ENCODE measurements at places on chromosomes 5 and 9. TPM values are rescaled to one million over a fixed set of nuclear protein-coding genes. Genes with fewer than 3 reads are reported as not detected.
A peak's percentile ranks its signal among the peaks of the same experiment; 100 is the strongest.

The GGTA1 gene
- 7.9 TPM for total RNA-seq

The GCNT4 gene
- 22.9 TPM for total RNA-seq

The HACD4 gene
- 6.2 TPM for total RNA-seq

The CDO1 gene
- 1.6 TPM for total RNA-seq

The SEC24A gene
- 7.5 TPM for total RNA-seq

- H3K27me3 ChIP-seq: no peaks in the 10 kb centered on the region
- no peak overlapping the region for H3K4me3 ChIP-seq
- DNase-seq: no peak
- no peak overlapping the region for H3K27ac ChIP-seq
- H3K36me3 ChIP-seq: no peaks in the 10 kb centered on the region
These were observed 413.6 kb upstream of the TNC start for GRCh38 chr9:115531410-115532125.

DNA sequence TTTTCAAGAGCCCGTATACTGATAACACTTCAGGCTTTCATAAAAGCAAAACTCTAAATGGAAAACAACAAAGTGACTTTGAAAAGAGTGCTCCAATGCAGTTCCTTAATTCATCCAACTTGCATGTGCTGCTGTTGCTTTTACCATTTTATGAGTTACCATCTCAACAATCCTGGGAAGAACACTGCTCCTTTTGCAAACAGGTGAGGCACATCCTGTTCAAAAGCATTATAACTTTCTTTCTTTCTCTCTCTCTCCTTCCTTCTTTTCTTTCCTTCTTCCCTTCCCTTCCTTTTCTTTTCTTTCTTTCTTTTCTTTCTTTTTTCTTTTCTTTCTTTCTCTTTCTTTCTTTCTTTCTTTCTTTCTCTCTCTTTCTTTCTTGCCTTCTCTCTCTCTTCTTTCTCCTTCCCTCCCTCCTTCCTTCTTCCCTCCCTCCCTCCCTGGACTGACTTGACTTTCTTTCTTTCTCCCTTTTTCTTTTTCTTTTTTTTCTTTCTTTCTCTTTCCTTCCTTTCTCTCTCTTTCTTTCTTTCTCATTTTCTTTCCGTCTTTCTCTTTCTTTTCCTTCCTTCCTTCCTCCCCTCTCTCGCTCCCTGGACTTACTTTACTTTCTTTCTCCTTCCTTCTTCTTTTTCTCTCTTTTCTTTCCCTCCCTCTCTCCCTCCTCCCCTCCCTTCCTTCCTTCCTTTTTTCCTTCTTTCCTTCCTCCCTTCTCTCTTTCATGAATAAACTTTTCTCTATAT lies 11.2 kb upstream of the PARP8 start:
- no peak overlapping the region for H3K27ac ChIP-seq
- H3K36me3 ChIP-seq: no peaks in the 10 kb centered on the region
- no peaks in the 10 kb centered on the region for H3K4me1 ChIP-seq

GRCh38 chr9:98263482-98264357 lies 8.3 kb upstream of the TBC1D2 start:
- DNase-seq: peak; percentile 69
- H3K27me3 ChIP-seq: no peaks in the 10 kb centered on the region
- H3K36me3 ChIP-seq: no peaks in the 10 kb centered on the region
- no peaks in the 10 kb centered on the region for H3K4me1 ChIP-seq

GRCh38 chr5:168104350-168104749 lies 187.1 kb upstream of the WWC1 start:
- no peak overlapping the region for H3K27ac ChIP-seq
- H3K4me3 ChIP-seq: no peak overlapping the region
- no peaks in the 10 kb centered on the region for H3K27me3 ChIP-seq
- no peak for DNase-seq
- H3K36me3 ChIP-seq: no peaks in the 10 kb centered on the region

DNA sequence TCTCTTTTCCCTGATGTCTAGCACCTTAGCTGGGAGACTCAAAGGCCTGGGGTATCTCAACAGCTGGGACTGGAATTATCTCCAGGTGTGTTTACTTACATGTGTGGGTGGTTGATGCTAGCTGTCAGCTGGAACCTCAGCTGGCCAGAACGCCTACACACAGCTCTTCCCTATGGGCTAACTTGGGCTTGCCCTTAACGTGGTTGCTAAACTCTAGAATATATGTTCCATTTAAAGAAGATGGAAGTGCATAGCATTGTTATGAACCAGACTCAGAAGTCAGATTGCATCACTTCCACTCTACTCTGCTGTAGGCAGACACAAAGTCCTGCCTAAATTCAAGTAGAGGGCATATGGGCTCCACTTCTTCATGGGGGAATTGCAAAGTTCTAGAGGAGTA lies 29.3 kb downstream of the SGCD start:
- no peak overlapping the region for H3K27ac ChIP-seq
- no peak for DNase-seq
- no peaks in the 10 kb centered on the region for H3K4me1 ChIP-seq
- no peaks in the 10 kb centered on the region for H3K27me3 ChIP-seq

DNA sequence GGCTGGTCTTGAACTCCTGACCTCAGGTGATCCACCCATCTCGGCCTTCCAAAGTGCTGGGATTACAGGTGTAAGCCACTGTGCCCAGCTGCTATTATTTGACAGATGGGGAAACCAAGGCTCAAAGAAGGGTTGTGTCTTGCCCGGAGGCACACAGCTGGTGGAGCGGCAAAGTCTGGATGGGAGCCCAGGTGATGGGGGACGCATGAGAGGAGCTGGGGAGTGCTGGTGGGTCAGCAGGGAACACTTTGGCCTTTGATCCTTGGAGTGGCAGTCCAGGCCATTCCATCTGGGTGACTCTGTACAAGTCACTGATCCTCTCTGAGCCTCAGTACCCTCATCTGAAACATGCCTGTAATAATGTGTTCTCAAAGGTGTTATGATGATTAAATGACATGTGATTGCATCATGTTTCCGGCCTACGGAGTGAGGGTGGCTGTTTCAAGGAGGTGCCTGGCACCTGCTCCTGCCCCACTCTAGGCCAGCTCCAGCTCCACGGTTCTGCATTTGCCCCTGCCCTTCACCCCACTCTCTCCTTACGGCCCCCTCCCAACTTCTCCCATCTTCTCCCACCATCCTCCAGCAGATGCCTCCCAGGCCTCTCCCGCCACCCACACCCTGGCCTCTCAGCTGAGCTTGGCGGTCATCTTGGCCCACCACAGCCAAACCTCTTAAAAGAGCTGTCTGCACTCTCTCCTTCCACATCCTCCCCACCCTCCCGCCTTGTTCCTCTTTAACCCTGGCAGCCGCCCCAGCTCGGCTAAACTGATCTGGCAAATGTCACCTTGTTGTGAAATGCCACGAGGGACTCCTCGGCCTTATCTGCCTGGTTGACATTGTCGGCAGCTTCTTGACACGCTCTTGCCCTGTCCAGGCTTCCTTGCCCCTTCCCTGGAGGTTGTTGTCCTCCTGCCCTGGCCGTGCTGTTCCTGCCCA lies 5.5 kb upstream of the DBN1 start:
- peaks cover 19% of the 10 kb centered on the region for H3K4me1 ChIP-seq
- no peak for DNase-seq
- no peak overlapping the region for H3K4me3 ChIP-seq

DNA sequence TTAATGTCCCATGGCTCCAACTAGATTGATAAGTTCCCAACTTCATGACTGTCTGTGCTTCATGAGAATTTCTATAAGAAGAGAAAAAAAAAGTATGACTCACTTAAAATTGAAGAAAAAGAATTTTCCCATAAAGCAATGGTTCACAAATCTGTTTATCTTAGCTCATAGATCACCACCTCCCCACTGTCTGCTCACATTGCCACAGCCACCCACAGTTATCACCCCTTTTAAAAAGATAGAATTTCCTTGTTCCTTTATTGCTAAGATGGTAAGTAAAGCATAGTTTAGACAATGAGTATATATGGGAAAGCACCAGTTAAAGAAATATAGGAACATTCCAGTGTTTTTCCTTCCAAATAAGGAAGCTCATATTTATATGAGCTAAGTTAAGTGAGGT lies 67.1 kb downstream of the ALDH7A1 start:
- H3K27ac ChIP-seq: no peak overlapping the region
- H3K4me3 ChIP-seq: no peak overlapping the region
- DNase-seq: no peak
- H3K4me1 ChIP-seq: no peaks in the 10 kb centered on the region
- no peaks in the 10 kb centered on the region for H3K27me3 ChIP-seq
- H3K36me3 ChIP-seq: no peaks in the 10 kb centered on the region

DNA sequence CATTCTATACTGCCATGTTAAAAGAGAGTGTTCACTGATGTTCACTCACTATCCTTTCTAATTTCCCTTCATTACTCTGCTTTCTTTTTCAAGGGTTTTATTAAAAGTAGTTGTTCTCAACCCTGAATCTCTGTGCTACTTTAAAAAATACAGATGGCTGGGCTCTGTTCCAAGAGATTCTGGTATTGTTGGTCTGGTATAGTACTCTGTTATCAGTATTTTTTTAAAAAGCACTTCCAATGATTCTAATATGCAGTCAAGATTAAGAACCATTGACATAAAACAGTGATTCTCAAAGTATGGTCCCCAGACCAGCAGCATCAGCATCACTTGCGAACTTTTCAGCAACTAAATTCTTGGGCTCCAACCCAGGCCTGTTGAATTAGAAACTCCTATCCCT lies 77.0 kb upstream of the STARD4 start:
- H3K27me3 ChIP-seq: no peaks in the 10 kb centered on the region

DNA sequence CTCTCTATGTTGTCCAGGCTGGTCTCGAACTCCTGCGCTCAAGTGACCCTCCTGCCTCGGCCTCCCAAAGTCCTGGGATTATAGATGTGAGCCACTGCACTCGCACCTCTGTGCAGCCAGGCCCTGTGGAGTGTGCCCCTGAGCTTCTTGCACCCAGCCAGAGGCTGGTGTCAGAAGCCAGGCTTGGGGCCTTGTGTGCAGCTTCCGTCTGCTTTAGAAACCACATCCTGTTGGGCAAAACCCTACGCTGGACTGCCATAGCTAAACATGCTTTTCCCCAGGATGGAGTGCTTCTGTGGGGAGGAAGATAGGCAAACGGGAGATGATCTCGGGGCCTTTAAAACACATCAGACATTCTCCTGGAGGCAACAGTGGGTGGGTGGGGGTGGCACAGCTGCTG lies 40.1 kb downstream of the PRRT1B start:
- no peak overlapping the region for H3K4me3 ChIP-seq
- H3K4me1 ChIP-seq: peaks cover 29% of the 10 kb centered on the region
- no peaks in the 10 kb centered on the region for H3K27me3 ChIP-seq
- peak overlapping the region; percentile 32 for H3K27ac ChIP-seq
- peak; percentile 34 for DNase-seq

GRCh38 chr5:17734011-17734410 lies 99.8 kb downstream of the TAF11L14 start:
- H3K27ac ChIP-seq: no peak overlapping the region
- no peaks in the 10 kb centered on the region for H3K27me3 ChIP-seq
- no peak for DNase-seq
- no peaks in the 10 kb centered on the region for H3K36me3 ChIP-seq
- no peak overlapping the region for H3K4me3 ChIP-seq

DNA sequence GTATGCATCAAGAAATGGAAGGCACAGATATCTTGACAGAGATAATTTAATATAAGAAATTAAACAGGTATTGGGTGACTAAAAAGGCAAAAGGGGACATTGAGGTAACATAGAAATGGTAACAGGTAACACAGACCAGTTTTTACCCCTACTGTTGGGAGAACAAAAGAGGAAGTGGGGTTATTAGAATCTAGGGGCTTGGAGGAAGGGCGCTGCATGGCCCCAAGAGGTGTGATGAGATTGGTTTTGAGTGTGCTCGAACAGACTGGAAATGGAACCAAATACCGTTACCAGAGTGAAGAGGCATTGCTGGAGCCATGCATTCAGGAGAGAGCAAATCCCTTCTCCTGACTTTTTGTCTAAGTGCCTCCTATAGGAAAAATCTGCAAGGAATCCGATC lies 193.9 kb downstream of the ALDH1A1 start:
- H3K4me3 ChIP-seq: no peak overlapping the region
- no peak overlapping the region for H3K27ac ChIP-seq
- H3K27me3 ChIP-seq: no peaks in the 10 kb centered on the region

DNA sequence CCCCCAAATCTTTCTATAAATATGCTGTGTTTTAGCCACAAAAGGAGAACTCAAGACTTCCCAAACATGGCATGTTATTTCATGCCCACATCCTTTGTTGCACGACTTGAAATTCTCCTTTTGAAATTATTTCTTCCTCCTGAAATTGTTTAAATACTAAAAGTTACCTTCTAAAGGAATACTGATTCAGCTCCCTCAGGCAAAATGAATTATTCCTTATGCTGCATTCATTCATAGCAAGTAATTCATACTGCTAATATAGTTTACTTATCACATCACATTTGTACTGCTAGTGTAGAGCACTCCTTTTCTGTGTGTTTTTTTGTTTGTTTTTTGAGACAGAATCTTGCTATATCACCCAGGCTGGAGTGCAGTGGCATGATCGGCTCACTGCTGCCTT lies 45.7 kb downstream of the BHMT start:
- H3K4me3 ChIP-seq: no peak overlapping the region
- H3K4me1 ChIP-seq: no peaks in the 10 kb centered on the region
- DNase-seq: no peak
- H3K36me3 ChIP-seq: no peaks in the 10 kb centered on the region
- no peaks in the 10 kb centered on the region for H3K27me3 ChIP-seq

GRCh38 chr9:131982671-131983239 lies 96.9 kb downstream of the MED27 start:
- no peak overlapping the region for H3K4me3 ChIP-seq
- no peak overlapping the region for H3K27ac ChIP-seq
- no peaks in the 10 kb centered on the region for H3K36me3 ChIP-seq
- DNase-seq: no peak
- H3K4me1 ChIP-seq: no peaks in the 10 kb centered on the region

DNA sequence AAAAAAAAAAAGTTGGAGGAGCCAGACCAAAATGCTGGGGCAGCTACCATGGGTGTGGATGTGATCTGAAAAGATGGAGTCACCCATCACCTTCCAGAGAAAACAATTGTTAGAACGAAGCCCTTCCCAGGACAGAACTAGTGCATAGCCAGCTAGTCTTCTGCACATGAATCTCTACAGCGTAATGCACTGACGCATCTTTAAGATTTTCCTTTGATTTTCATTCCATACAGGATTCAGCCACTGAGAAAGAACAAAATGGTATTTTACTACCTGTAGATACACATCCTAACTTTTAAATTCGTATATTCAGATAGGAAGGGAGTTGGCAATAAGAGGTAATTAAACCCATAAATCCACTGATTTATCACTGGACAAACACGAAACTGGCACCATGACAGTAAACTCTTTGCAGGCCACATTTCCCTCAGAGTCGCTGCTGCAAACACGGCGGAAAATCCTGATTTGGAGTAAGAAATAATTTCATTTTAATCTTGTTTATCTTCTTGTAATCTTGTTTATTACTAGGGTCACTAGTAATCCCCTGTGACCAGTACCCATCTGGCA lies 206.6 kb downstream of the SPOCK1 start:
- no peaks in the 10 kb centered on the region for H3K36me3 ChIP-seq

DNA sequence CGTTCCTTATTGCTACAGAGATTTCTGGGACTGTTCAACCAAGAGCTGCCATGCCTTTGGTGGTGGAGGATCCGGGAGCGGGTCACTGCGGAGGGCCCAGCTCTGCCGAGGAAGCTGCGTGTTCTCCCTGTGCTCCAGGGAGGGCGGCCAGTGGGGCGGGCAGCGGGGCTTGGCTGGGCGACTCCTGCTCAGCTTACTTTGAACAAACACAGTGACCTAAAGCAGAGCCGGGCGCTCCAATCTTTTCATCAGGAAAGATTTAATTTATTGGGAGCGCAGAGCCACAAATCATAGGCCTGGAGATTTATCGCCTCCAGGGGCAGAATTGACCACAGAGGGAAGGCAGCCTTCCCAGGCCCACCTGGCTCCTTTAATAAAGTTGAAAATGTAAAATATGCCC lies 27.7 kb downstream of the LHX3 start:
- H3K27me3 ChIP-seq: no peaks in the 10 kb centered on the region
- H3K36me3 ChIP-seq: no peaks in the 10 kb centered on the region
- H3K27ac ChIP-seq: no peak overlapping the region
- H3K4me3 ChIP-seq: no peak overlapping the region
- no peak for DNase-seq

All from thymus (tissue), 14 donors.